ENCODE measurements at places on chromosomes 11 and 22.

DNA sequence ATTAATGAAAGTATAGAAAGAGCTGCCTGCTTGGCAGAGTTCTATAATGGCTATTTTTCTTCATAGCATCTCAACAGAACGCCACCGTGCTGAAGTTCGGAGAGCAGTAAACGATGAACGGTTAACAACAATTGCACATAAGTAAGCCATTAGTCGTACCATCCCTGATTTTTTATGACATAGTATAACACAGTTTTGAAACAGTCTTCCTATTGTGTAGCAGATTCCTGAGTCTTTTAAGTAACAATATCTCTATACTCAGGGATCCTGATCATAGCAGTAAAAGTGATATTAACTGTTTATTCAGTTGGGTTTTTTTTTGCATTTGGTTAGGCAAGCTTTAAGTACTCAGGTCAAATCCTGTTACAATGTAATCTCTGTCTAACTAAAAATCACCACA, 8.4 kb downstream of the EMSY start:
- no peak for DNase-seq

DNA sequence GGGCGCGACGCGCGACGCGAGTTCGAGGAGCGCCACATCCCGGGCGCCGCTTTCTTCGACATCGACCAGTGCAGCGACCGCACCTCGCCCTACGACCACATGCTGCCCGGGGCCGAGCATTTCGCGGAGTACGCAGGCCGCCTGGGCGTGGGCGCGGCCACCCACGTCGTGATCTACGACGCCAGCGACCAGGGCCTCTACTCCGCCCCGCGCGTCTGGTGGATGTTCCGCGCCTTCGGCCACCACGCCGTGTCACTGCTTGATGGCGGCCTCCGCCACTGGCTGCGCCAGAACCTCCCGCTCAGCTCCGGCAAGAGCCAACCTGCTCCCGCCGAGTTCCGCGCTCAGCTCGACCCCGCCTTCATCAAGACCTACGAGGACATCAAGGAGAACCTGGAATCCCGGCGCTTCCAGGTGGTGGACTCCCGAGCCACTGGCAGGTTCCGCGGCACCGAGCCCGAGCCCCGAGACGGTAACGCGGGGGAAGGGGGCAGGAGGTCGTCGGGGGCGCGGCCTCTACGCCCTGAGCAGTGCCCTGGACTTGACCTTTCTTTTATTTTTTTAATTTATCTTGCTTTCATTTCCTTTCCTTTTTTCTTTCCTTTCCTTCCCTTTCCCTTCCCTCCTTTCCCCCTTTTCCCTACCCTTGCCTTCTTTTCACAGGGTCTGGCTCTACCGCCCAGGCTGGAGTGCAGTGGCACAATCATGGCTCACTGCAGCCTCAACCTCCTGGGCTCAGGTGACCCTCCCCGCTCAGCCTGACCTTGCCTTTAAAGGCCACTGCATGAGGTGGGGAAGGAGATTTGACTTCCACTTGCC, 5.0 kb downstream of the MPST start:
- DNase-seq: no peak

GRCh38 chr11:43834286-43834685, 46.3 kb upstream of the ALKBH3 start:
- no peak for DNase-seq

DNA sequence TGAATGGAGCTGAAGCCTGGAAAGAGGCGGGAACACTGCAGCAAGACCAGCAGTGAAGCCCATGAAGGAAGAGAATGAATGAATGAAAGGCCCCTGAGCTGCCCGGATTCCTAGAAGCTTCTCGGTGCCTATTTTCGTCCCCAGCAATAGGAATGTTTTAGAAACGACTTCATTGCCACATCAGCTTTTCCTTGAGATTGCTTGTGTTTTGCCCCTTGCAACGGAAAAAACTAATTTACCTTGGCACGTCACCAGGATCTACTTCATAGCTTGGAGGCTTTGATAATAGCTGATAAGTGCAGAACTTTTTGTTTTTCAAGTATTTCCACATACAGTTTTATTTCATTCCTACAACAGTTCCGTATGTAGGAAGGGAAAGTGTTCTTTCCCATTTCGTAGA, 248.9 kb upstream of the NARS2 start:
- no peak for DNase-seq

- DNase-seq: no peak
Measured at GRCh38 chr22:43262990-43263644, 76.2 kb upstream of the TTLL12 start.

- DNase-seq: no peak
Measured at GRCh38 chr11:81705283-81705682, 1028.4 kb downstream of the FAM181B start.

GRCh38 chr22:29193021-29193420, 12.7 kb upstream of the EMID1 start:
- no peak for DNase-seq

GRCh38 chr11:120124355-120124754, 13.6 kb downstream of the TRIM29 start:
- no peak for DNase-seq

DNA sequence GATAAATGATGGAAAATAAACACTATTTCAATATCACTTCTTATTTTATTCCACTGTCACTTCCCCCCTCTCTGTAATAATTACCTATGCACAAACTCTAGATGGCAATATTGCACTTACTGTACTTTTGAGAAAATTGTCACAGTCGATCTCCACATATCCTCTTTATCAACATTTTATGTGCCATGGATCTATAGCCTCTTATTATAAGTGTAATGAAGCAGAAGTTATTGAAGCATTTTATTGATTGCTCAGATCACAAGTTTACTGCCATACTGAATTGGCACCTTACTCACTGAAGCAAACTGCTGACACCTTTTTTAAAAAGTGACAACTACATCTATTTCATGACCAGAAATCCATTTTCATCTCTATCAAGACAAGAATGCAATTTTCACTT, 133.4 kb downstream of the DCDC1 start:
- no peak for DNase-seq

DNA sequence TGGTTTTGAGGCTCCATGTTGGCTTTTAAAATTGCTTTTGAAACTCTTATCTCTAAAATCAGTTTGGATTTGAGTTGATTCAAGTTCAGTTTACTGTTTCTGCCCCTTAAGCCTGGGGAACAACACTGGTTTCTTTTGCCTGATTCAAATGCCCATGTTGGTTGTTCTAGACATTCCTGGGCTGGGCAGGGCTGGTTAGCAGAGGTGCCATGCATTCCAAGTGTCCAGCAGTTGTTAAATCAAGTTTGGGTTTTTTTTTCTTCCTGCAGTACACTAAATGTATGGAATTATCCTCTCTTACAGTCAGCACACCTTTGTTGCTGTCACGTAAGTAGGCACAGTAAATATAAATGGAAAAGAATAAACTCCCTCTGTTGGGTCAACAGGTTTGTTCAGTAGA, 67.2 kb upstream of the MTMR2 start:
- no peak for DNase-seq

DNA sequence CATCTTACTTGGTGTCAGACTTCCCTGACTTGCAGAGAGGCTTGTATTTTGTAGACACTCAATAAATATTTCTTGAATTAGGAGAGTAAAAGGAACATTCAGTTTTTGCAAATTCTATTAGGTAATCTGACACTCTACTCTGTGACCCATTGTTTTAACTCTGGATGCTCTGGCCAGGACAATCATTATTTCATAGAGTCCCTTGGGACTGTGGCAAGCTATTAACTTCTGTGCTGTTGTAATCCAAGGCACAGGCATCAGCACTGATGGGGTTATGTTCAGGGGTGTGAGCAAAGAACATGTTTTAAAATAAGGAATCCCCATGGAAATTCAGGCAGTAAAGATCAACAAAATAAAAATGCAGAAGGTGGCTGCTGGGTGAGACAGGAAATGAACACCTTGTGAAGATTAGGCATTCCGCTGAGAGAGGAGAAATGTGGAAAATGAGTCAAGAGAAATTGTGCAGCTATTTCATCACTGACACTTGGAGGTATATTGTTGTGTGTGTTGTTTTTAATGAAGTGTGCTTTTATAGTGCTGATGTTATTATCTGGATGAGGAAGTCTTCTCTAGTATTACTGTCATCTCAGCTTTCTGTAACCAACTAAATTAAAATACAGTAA, 175.2 kb downstream of the WNT11 start:
- no peak for DNase-seq

DNA sequence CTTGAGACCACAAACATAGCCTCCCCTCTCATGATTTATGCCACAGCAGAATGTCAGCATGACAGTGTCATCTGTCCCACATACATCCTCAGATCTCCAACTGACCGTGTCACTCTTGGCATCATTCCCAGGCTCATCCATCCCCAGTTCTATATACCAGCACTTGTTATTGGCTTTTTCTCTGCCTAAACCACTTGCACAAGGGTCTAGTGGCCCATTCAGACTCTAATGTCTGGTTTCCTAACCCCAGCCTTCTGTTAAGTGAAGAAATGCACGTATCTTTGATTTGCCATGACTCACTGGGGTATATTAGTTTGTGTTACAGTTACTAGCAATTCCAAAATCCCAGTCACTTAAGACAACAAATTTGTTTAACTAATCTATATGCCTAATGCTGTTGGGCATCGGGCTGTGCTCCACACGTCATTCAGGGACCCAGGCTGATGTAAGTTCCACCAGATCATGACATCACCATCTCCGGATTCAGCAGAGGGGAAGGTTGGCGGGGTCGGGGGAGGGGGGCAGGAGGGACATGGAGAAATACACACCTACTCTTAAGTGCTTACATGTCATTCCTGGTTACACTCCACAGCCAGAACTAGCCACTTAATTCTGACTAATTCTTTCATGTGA, 517.4 kb downstream of the BUD13 start:
- DNase-seq: no peak

- no peak for DNase-seq
Measured at GRCh38 chr22:22799561-22799960, 88.1 kb upstream of the IGLL5 start.

- no peak for DNase-seq
Measured at GRCh38 chr11:116460156-116460920, 312.4 kb downstream of the BUD13 start.

DNA sequence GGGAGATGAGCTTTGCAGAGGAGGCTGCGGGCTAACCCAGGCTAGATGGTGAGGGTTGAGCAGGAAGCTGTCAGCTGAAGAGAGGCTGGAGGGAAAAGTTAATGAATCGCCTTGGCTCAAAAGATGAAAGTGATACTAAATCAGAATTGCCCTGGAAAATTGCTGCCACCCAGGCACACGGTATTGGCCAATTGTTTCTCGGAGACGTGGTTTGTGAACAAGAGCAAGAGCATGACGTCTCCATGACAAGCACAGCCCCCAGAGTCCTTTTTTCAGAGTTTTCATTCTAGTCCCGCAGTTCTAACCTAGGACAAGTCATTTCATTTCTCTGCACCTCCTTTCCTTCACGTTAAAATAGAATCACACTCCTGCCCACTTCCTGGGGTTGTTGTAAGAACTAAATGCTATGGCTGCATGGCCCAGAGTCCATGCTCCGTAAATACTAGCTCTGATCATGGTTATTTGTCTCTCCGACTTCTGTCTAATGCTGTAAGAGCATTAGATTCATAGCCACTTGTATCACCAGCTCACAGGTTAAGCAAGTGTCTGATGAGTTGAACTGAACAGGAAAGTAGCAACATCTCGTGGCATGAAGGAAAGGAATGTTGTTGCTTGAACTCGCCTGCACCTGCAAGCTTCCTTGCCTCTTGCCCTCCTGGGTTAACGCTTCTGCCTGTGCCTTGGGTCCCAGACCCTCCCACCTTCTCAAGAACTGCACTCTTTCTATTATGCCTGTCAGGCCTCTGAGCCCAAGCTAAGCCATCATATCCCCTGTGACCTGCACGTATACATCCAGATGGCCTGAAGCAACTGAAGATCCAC, 33.8 kb upstream of the NUP50 start:
- no peak for DNase-seq

GRCh38 chr11:128763224-128763623, 69.4 kb downstream of the FLI1 start:
- DNase-seq: no peak

GRCh38 chr22:43532301-43533155, 120.7 kb downstream of the MPPED1 start:
- no peak for DNase-seq

GRCh38 chr11:32960553-32961164, 55.0 kb upstream of the DEPDC7 start:
- DNase-seq: no peak

DNA sequence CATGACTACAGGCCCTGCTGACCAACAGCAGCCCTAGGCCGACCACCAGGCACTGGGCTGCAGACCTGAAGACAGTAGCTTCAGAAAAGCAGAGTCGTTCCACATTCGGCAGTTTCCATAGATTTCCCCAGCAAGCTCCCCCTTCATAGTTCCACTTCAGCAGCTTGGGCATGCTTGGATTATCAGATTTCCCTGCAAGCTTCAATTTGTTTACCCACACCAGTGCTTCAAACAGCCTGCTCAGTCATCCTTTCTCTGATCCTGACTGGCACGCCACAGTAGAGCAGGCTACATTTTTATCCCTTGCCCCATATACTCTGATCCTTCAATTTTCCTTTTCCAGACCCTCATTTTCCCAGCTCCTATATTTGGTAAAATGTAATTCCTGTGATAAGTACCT, 51.1 kb upstream of the CFAP300 start:
- DNase-seq: no peak

- DNase-seq: no peak
Measured at GRCh38 chr11:76314741-76315090, 66.2 kb downstream of the THAP12 start.

DNA sequence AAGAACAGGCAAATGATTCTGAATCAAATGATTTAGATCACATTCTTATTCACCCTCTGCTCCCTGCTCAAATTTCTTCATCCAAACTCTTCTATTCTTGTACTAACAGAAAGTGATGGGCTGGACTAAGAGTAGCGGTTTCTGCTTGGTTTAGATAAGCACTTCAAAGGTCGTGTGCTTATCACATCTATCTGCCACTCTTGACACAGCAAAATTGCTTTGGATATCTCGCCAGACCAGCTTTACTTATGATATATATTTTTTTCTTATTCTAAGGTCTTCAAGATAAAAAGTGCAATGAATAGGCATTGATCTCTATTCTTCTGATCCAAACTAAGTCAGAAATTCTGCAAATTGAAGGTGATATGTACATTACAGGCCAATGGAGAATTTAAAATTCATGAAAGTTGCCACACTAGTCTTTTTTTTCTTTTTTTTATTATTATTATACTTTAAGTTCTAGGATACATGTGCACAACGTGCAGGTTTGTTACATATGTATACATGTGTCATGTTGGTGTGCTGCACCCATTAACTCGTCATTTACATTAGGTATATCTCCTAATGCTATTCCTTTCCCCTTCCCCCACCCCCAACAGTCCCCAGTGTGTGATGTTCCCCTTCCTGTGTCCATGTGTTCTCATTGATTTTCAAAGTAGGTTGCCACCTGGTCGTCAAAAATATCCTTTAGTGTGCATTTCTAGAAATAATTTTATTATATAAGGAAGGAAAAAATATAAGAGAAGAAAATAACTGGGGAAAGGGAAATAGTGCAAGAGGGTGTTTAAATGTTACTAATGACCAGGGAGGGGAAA, 1941.0 kb upstream of the RAG2 start:
- no peak for DNase-seq

Measured in substantia nigra (tissue), 51 donors.